ENCODE measurements at places on chromosomes 5 and 9.

DNA sequence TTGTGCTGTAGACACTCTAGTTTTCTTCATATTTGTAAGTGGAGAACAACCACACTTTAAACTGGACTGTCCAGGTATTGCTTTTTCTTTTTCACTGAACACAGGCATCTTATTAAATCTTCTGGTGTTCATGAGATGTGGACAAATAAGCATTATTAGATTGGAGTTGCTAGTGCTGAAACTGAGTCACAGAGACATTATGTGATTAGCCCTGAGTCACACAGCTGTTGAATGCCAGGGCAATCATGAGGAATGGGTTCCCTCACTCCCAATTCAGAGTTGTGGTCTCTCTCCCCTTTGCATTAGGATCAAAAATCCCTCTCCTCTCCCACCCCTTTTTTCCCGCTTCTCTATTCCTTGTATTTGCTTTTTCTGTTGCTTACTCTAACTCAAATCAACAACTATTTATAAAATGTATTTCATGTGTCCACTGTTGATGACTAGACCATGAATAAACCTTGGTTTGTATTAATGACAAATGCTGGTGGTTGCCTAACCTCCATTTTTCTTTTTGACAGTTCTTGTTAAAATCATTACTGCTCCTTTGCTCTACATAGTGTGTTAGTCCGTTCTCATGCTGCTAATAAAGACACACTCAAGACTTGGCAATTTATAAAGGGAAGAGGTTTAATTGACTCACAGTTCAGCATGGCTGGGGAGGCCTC, 738.2 kb downstream of the BRINP1 start:
- no peak for DNase-seq

DNA sequence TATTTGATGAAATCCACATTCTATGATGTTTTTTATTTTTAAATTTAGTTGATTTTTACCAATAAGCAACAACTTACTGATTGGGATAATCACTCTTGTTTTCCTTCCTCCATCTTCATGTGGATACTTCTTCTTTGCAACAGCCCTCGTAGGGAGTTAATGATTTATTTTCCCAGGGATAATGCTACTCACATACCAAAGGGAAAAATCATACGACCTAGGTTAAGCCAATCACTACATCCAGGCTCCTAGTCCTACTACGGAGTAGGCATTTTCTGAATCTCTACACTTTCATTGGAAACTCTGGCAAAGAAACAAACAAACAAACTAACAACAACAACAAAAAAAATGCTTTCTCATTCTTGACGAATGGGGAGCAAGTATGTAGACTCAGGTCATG, 663.4 kb downstream of the PTPRD start:
- no peak for DNase-seq

GRCh38 chr9:120603591-120603990, 23.6 kb upstream of the CDK5RAP2 start:
- no peak for DNase-seq

- DNase-seq: no peak
These were observed 7.8 kb upstream of the CLTB start for GRCh38 chr5:176424181-176424580.

GRCh38 chr5:39433848-39434247, 9.1 kb upstream of the DAB2 start:
- DNase-seq: no peak

DNA sequence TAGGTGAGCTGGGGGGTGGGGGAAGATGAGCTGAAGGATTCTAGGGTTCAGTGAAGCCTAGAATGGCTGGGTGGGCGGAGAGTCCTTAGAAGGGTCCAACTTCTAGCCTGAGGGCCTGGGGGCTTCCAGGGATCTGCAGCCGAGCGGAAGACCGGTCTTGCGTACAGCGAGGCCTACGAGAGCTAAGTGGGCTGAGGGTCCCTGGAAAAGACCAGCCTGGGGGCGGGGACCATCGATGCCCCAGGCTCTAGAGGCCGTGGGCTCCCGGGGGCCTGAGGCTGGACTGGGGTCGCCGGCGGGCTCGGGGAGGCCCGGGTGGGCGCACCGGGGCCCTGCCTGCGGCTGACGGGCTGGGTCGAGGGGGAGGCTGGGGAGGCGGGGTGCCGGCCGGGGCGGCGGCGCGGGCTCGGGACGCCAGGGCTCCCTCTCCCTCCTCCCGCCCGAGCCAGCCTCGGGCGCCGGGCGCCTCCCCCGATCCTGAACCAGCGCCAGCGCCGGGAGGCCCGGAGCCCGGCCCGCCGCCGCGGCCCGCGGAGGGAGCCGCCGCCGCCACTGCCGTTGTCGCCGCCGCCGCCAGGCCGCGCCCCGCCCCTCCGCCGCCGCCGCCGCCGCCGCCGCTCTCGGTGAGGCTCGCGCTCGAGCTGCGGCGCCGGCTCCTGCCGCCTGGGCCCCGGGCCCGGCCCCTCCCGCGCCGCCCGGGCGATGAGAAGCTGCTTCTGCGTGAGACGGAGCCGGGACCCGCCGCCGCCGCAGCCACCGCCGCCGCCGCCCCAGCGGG, at the start of gene MVB12B:
Gene MVB12B, plus strand, starts transcription at position 602 of the 778 bp plus-strand sequence. Its CDS starts 101 bp downstream, at position 703.
- no peak for DNase-seq

DNA sequence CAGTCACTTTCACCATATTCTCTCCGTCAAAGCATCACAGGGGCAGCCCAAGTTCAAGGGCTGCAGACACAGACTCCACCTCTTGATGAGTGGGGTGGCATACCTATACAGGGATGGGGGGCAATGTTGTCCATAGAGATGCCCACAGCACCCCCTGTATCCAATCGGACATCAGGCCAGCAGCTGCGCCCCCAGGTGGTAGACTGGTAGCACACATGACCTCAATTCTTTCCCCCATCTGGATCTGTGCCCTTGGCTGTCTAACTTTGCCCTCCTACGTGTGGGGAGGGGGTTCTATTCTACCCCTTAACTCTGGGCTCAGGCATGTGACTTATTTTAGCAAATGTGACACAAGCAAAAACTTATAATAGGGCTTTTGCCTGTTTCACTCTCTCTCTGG, 84.0 kb upstream of the SLC25A48 start:
- DNase-seq: no peak

DNA sequence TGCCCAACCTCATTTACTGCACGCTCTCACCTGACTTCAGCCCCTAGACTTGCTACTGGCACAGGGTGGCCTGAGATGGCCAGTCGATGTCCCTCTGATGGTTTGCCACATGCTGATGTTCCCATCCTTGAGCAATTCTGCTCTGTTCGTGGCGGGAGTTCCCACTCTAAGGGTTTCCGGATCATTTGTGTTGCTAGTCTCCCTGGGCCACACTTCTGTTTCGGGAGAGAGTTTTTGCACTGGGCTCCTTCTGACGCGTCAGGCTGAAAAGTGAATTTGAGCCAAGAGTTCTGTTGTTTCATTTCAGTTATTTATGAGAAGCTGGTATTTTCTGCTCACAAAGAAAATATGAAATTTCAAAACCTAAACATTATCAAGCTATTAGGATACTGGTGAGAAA, 597.7 kb downstream of the BNC2 start:
- no peak for DNase-seq

DNA sequence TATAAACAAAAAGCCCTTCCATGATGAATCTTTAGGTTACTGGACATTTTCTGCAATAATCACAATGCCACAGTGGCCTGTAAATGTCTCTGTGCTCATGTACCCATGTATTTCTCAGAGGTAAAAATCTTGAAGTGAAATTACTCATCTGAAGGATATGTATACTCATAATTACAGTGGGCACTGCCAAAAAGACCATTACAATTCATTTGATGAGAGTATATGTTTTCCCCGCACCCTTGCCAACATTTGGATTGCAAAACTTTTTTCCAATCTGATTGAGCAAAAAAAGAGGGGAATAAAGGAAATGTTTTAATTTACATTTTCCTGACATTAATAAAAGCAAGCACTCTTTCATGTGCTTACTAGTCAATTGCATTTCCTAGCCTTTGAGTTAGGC, 110.5 kb downstream of the EPB41L4A start:
- DNase-seq: no peak

DNA sequence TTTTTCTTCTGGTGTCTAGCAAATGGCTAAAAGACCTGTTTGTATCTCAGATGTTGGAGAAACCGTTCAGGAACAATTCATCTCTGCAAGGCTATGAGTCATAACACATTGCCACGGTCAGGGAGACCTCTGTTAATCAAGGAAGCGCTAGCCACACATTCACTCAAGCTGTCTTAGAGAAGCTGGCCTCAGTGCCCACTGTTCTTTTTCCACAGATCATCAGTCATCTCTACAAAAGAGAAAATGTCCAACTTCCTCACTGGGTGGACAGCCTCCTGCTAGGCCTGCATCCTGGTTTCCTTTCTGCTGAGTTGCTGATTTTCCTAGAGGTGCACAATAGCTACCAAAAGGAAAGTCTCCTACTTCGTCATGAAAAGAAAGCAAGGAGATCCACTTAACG, 360.5 kb downstream of the BNC2 start:
- no peak for DNase-seq

DNA sequence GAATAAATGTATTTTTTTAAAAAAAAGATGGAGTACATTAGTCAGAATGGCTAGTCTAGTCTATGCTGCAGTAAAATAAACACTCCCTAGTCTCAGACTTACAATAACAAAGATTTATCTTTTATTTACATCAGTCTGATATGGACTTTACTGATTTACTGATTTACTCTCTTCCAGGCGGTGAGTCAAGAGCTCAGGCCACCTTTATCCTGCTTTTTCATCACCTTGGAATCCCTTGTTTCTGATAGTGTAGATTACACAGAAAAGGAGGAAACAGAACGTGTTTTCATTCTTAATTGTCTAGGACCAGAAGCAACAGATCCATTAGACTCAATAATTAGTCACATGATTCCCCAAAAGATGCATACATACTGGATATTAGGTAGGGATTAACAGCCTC, 290.1 kb upstream of the TRPC7 start:
- DNase-seq: no peak

- no peak for DNase-seq
These were observed 15.1 kb upstream of the LURAP1L start for GRCh38 chr9:12759761-12760160.

DNA sequence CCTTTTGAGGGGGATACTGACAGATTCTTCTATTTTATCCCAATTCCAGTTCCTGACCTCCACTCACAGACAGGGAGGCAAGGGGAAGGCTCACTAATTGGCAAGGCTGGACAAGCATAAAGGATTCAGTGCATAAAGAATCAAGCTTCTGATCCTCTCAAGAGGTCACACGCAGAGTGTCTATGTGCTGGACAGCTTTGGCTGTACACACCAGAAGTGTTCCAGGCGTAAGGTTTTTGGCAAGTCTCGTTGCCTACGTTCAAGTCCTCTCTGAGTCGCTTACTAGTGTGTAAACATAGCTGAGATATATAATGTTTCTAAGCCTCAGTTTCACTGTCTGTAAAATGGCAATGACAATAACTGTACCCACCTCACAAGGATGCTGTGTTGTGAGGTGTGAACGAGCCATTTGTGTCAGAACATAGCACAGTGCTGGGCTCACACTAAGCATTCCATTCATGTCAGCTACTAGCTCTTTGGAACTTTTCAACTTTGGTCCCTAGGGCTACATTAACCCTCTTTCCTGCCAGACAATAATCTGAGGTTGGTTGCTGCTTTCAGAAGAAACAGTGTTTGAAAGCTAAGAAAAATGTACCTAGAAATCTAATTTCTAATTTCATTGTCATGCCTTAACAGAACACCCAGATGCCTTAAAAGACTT, 52.1 kb downstream of the PALM2AKAP2 start:
- no peak for DNase-seq

DNA sequence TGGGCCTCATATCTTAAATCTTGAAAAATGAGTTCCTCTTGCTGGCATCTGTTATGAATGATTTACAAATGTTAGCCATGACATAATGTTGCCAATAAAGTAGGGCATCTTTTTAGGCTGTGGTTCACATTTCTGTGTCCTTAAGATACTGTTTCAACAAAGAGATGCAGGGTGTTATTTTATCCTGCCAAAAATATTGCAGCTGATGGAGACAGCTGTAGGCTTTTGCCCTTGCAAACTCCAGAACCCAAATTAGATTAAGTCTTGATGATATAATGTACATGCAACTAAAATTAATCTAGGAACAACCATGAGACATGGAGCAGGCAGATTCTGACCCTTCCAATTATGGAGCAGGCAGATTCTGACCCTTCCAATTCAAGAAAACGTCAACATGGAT, 228.2 kb upstream of the GRIN3A start:
- no peak for DNase-seq

DNA sequence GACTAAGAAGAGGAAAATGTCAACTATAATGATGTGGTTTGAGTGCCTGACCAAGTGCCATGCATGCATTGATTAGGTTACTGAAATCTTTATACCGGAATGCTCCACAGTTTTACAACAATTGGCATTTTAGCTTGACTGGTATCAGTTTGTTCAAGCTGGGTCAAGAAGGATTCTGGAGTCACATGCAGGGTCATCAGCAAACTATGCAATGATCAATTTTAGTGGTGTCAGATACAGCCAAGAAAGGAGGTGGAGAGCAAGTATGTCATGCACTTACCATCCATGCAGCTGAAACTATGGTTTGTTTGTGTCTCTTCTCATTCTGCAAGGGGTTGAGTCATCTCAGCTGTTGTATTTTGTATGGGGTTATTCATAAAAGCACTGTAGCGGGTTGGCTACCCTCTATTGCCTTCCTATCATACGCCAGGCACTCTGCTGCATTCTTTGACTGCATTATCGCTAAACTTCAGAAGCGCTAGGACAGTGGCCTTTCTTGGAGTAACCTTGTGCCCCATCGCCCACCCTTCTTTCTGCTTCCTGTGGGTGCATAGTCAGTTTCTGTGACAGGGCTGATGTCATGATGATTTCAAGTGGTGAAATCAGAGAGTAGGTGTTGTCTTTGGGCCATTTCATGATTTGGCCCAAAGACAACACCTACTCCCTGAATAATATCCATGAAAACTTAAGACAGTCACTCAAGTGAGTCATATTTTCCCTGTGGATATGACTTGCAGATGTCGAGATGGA, 145.4 kb downstream of the MTX3 start:
- DNase-seq: no peak

GRCh38 chr9:113911850-113912557, 35.9 kb downstream of the ZNF618 start:
- DNase-seq: no peak

GRCh38 chr5:87313216-87313615, 45.5 kb downstream of the RASA1 start:
- DNase-seq: no peak

DNA sequence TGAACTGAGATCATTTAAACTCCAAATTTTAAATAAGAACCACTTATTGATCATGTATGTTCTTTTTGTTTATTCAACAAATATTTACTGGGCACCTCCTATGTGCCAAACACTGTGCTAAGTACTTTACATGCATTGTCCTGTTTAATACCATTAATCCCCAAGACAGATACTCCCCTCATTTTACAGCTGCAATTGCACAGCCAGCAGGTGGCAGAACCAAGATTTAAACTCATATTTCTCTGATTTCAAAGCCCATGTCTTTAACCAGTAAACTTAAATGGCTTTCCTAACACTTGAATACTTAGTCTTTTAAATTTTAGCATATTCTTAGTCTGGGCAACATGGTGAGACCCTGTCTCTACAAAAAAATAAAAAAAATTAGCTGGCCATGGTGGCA, 43.4 kb upstream of the KIAA1958 start:
- DNase-seq: no peak

DNA sequence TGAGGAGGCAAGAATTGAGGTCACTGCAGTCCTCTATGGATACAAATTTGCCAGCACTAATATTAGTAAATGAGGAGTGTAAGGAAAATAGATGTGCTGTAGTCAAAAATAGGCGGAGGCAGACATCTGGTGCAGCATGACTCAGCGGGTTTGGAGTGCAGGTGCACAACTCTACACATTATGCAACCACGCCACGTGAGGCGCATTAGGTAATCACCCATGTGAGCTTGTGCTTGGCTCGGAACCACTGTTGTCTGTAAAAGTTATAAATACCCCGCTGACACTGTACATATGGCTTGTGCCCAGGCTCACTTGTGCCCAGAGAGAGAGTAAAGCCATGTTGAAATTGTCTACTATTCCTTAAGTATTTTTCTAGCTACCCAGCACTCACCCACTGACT, 623.5 kb upstream of the NUDT12 start:
- no peak for DNase-seq
